Urothelium cell line (cell line): ENCODE measurements at places on chromosomes 1 and 21.

- DNase-seq: no peak
These were observed 8.4 kb downstream of the SLC35F3 start for GRCh38 chr1:233912909-233913308.

- DNase-seq: no peak
These were observed 97.3 kb upstream of the HMCN1 start for GRCh38 chr1:185636848-185637247.

DNA sequence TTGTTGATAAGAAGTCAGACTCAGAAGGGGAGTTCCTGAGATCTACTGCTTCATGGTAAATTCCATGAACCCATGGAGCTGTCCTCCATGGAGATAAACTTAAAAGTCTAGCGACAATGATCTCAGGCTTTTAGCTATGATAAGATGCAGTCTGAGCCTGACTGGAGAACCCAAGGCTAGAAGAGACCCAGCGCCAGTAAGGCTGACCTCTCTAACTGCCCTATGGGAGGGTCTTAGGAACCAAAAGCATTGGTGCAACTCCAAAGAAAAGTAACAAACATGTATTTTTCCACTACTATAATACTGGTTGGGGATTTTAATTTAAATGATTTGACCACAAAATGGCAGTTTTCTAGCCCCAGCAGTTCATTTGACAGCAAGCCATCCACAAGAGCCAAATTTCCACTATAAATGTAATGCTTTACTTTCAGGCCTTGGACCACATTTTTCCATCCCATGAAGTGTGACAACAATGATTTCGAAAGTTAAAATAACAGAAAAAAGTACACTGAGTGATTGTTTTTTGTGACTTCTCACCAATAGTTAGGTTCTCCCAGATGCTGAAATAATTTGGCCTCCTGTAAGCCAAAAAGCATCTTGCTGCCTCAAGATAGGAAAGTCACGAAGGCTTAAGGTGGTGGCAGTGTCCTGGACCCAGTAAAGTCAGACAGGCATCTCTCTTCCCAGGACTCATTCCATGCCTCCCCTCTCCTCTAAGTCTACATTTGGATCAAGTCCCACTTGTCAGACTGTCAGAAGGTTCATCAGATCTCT, 43.1 kb upstream of the EXOSC10 start:
- DNase-seq: no peak

DNA sequence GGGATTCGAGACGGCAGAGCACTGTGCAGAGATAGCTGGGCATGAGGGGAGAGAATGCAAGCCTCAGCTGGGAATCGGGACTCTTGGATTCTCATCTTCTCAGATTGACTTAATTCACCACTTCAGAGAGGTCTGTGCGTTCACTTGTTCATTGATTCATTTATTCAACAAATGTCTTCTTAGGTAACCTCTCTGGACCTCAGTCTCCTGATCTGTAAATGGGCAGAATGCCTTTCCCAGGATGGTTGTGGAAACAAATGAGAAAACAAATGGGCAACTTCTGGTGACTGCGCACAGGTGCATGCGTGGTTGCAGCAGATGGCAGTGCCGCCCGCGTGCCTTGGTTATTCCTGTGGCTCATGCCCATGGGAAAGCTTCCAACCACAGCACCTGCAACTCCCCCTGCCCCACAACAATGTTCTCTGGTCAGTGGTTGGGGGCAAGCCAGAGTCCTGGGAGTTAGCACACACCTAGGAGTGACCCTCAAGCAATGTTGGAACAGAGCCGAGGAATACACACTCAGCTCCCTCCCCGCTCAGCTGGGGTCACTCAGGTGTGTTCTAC, 110.1 kb upstream of the RUNX3 start:
- no peak for DNase-seq

DNA sequence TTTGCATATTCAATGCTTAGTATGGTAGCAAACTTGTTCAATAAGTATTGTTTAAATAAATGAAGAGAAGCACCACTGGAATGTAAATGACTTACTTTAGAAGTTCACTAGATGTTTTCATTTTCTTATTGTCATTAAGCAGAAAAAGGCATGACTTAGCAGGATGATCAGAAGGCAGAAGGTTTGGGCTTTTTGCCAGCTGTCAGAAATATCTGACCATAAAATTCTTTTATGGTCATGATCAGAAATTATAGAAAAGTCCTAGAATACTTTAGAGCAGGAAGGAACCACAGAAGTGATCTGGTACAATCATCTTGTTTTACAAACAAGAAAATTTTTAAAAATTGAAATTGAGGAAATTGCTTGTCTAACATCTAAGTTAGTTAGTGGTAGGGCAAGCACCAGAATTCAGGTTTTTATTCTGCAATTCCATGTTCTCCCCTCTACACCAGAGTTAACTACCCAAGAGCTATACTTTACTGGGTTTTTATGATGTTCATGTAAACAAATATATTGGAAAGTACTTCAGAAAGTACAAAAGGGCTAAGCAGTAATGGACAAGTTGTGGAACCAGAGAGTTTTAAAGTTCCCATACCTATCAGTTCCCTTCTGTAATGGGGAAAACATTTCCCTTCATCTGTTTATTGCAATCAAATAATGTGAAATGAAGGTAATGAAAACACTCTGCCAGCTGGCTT, 10.1 kb downstream of the FMO5 start:
- DNase-seq: no peak

- DNase-seq: peak; percentile 31
These were observed 37.3 kb downstream of the CHAF1B start for GRCh38 chr21:36422279-36423098.
